Muscle of leg (tissue), 16 donors: ENCODE measurements at places on chromosomes 7 and 10. TPM values are rescaled to one million over a fixed set of nuclear protein-coding genes. Genes with fewer than 3 reads are reported as not detected.

Gene OR2A7
- 0.75 TPM for polyA plus RNA-seq

GRCh38 chr10:32068569-32068968 lies 12.3 kb upstream of the KIF5B start:
- no peak for DNase-seq

Gene SH2D4B
- polyA plus RNA-seq: 0.13 TPM

DNA sequence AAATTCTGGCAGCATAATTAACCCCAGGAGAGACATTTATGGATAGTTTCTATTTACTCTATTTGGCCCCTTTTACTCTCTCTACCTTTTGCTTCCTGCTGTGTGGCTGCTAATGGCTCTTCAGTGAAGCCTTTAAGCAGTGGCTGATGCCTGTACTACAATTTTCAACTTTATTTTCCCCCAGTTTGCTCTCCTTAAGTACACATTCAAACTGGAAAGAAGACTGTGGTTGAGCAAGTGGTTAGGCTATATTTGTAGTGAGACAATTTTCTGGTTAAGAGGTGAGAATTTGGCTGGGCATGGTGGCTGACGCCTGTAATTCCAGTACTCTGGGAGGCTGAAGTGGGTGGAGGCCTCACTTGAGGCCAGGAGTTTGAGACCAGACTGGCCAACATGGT lies 8.5 kb upstream of the RSBN1L start:
- peak; percentile 25 for DNase-seq

Gene ARHGAP22
- 1.2 TPM for polyA plus RNA-seq

GRCh38 chr7:34341326-34341725 lies 316.7 kb upstream of the NPSR1 start:
- no peak for DNase-seq

DNA sequence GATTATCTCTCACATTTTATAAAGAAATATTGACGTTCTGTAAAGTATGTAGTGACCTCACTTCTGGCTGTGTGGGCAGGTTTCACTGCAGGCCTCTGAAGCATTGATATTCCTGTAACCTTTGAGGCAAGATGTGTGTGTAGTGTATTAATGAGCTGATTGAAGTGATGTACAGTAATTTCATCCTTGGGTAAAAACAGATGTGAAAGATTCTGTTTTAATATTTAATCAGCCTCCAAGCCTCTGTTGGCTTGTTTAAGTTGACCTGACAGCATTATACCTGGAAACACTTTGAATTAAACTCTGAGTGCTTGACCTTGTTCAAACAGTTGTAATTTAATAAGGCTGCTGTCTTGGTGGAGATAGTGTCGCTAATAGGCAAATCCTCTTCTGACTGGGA lies 74.9 kb downstream of the KAT6B start:
- DNase-seq: no peak
